ENCODE measurements at places on chromosomes 2 and 18. TPM values are rescaled to one million over a fixed set of nuclear protein-coding genes. Genes with fewer than 3 reads are reported as not detected.

Gene PRKCE
- 3.7 TPM for total RNA-seq

Gene SCN9A
- 13.6 TPM for total RNA-seq

Gene CEP68
- 6.2 TPM for total RNA-seq

Gene PSTPIP2
- total RNA-seq: 7.1 TPM

Gene TNFRSF11A
- total RNA-seq: 0.30 TPM

Measured in bronchus fibroblast of lung (primary cell).